ENCODE measurements at places on chromosomes 16 and 17.

- no peak for DNase-seq
These were observed 28.2 kb upstream of the KPNB1 start for GRCh38 chr17:47621293-47622179.

DNA sequence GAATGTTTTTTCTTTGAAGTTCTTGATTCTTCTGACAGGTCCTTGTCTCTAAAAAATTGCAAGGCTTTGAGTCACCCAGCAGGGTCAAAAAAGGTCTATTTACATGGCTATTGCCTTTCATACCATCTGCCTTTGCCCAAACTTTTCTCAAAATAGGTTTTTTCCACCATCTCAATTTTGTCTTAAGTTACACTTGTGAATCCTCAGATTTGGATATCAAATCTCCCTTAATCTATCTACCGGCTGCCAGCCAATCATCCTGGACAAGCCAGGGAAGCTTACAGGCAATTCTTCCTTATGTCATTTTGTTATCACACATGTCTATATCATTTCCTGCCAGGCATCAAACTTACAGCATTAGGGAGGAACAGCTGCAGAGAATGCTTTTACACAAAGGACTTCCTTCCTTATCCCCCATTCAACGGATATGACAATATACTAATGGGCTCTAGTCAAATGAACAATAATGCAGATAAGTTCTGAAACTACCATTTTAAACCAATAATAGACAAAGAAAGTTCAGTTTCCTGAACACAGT lies 104.1 kb upstream of the CORO6 start:
- no peak for DNase-seq

- no peak for DNase-seq
These were observed 199.8 kb downstream of the NPIPA7 start for GRCh38 chr16:16578701-16579100.

GRCh38 chr17:30922235-30923030 lies 688 bp downstream of the ADAP2 start:
- DNase-seq, result no peak

DNA sequence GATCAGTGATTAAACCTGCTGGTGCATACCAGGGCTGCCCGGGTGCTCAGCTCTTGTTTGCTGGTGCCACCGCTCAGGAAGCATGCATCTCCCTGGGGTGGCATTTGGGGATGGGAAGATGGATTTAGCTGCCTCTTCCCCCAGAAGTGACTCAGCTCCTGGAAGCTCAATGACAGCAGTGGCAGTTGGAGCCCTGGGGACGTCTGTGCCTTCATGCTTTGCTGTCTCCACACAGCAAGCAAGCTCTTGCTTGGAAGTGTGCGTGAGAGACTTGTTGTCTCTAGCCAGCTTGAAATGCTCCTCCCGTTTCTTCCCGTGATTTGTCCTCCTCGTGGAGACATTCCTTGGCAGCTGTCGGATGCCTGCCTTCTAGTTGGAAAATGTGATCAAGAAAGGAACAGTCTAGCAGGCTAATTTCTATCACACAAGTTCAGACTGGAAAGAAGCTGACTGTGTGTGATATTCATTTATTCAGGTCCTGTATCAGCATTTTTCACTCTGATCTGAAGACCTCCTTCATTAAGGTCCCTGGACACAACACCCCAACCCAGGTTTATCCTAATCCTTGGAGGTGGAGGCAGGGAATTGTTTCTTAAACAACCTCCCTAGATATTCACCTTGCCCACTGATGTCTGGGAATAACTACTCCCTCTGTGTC lies 73.0 kb downstream of the BMERB1 start:
- DNase-seq, result no peak

All from left lobe of liver (tissue), 2 donors.